ENCODE measurements at places on chromosomes 12 and 14. TPM values are rescaled to one million over a fixed set of nuclear protein-coding genes. Genes with fewer than 3 reads are reported as not detected.

CLEC4D gene
- not detected for total RNA-seq

SAMD4A gene
- 14.8 TPM for total RNA-seq

CATSPERB gene
- total RNA-seq: 0.18 TPM

GPR65 gene
- not detected for total RNA-seq

DNAI7 gene
- total RNA-seq: 0.07 TPM

RAD51AP1 gene
- 23.2 TPM for total RNA-seq

FIGNL2 gene
- total RNA-seq: not detected

SIRT4 gene
- 0.49 TPM for total RNA-seq

CYP27B1 gene
- total RNA-seq: 52.1 TPM

MAP3K9 gene
- total RNA-seq: 6.7 TPM

SERPINA10 gene
- total RNA-seq: not detected

ACOT4 gene
- 1.2 TPM for total RNA-seq

DDX51 gene
- 17.8 TPM for total RNA-seq

MYF6 gene
- not detected for total RNA-seq

CRACR2A gene
- total RNA-seq: 2.2 TPM

NEMF gene
- 46.7 TPM for total RNA-seq

PMEL gene
- 1.3 TPM for total RNA-seq

TSPAN8 gene
- not detected for total RNA-seq

CIDEB gene
- 2.7 TPM for total RNA-seq

TAS2R42 gene
- not detected for total RNA-seq

FLRT2 gene
- total RNA-seq: 111 TPM

C14orf180 gene
- total RNA-seq: not detected

SAMD15 gene
- total RNA-seq: 0.88 TPM

TEX22 gene
- total RNA-seq: 0.07 TPM

SVOP gene
- not detected for total RNA-seq

TAOK3 gene
- total RNA-seq: 31.7 TPM

PGF gene
- total RNA-seq: 28.8 TPM

INHBE gene
- 0.07 TPM for total RNA-seq

SUOX gene
- 8.7 TPM for total RNA-seq

SCNN1A gene
- 3.2 TPM for total RNA-seq

HOXC10 gene
- total RNA-seq: 19.6 TPM

SSTR1 gene
- not detected for total RNA-seq

RND1 gene
- 0.11 TPM for total RNA-seq

SCN8A gene
- 6.1 TPM for total RNA-seq

HSPB8 gene
- 0.46 TPM for total RNA-seq

TBX5 gene
- not detected for total RNA-seq

DLK1 gene
- not detected for total RNA-seq

SPRING1 gene
- total RNA-seq: 25.1 TPM

HOTAIR gene
- total RNA-seq: 6.9 TPM

TOMM20L gene
- not detected for total RNA-seq

MANSC1 gene
- total RNA-seq: 4.8 TPM

DEGS2 gene
- total RNA-seq: not detected

DBX2 gene
- not detected for total RNA-seq

KRT82 gene
- total RNA-seq: not detected

GUCY2C gene
- total RNA-seq: not detected

ANO4 gene
- total RNA-seq: 16.6 TPM

MIP gene
- not detected for total RNA-seq

Measured in foreskin keratinocyte (primary cell).